Umbilical cord (tissue), 2 donors: ENCODE measurements at places on chromosomes 1 and 21. TPM values are rescaled to one million over a fixed set of nuclear protein-coding genes. Genes with fewer than 3 reads are reported as not detected.
A peak's percentile ranks its signal among the peaks of the same experiment; 100 is the strongest.

Gene SLC45A1
- 1.2 TPM for total RNA-seq

GRCh38 chr1:16386454-16387113 lies 19.5 kb downstream of the SZRD1 start:
- DNase-seq, result no peak

DNA sequence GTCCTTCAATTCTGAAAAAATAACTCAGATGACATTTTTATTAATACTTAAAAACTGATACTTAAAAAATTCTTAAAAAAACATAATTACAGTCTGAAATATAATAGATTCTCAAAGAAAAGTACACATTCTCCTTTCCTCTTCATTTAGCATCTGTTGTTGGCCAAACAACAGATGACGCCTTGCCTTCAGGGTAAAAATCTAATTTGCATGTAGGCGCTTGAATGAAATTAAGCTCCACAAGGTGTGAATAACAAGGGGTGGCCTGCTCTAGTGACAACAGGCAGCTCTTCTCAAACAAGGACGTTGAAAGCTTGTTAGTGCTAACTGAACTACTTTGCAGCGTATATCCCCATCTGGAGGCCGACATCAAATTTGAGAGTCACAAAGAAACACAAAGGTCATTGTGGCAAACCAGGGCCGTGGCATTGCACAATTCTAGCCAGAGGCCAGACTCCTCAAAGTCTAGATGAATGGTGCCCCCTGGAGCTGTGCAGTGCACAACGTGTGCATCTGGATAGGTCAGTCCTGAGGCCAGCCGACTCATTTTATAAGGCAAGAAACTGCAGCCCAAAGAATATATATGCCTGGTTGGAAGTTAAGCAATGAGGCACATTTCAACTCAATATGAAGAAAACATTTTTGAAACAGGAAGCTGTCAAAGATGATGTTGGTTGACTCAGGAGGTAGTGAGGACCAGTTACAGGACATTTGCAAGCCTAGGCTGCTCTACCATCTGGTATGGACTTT lies 459.2 kb upstream of the RUNX1 start:
- peak; percentile 46 for DNase-seq

DNA sequence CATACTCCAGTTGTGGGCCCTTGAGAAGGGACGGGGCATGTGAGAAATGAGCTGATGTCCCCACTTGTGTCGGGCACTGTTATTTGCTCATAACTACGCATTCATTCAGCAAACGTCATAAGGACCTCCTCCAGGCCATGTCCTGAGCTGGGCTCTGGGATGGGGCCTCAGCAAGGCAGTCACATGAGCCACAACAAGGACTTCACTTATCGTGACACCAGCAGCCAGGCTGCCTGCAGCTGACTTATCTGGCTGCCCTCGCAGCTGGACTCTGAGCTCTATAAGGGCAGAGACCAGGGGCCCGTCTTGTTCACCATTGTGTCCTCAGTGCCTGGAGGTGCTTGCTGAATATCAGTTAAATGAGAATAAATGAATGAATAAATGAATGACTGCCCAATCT lies 37.5 kb upstream of the GRIK3 start:
- no peak for DNase-seq

- no peak for DNase-seq
These were observed 231.9 kb downstream of the TNR start for GRCh38 chr1:175511496-175511895.

- no peak for DNase-seq
These were observed 13.0 kb downstream of the EDARADD start for GRCh38 chr1:236407059-236407458.

DNA sequence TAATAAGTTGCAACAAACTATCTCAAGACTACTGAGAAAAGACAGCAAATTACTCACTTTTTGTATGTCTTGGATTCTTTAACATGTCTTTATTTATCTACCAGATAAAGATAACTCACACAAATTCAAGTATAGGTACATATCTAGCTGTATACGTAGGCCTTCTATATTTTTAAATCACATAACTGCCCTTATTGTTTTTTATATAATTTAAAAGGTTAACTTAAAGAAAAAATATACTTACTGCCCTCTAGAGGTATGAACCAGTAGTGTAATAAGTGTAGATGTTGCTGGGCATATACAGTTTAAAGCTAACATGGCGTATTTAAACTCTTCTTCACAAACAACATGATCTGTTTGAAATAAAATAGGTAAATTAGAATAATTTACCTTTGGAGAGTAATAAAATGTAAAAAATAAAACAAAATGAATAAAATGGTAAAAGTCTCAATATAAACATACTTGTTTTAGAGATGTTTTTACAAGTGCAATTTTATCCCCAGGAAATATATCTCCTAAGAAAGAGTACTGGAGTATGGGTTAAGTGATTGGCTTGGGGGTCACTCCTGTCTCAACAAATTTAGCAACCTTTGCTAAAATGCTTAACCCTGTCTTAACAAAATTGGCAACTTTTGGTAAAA lies 235.2 kb downstream of the KCNT2 start:
- peak; percentile 25 for DNase-seq

DNA sequence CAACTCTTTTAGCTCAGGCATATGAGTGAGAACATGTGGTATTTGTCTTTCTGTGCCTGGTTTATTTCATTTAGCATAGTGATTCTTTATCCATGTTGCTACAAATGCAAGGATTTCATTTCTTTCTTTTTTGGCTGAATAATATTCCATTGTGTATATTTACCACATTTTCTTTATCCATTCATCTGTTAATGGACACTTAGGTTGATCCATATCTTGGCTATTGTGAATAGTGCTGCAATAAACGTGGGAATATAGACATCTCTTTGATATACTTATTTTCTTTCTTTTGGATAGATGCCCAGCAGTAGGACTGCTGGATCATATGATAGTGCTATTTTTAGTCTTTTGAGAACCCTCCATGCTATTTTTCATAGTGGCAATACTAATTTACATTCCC lies 30.8 kb downstream of the ASB17 start:
- DNase-seq, result no peak

- peak; percentile 19 for DNase-seq
These were observed 90.2 kb downstream of the ESRRG start for GRCh38 chr1:216632980-216633379.
